ENCODE measurements at places on chromosomes 7 and 10.

DNA sequence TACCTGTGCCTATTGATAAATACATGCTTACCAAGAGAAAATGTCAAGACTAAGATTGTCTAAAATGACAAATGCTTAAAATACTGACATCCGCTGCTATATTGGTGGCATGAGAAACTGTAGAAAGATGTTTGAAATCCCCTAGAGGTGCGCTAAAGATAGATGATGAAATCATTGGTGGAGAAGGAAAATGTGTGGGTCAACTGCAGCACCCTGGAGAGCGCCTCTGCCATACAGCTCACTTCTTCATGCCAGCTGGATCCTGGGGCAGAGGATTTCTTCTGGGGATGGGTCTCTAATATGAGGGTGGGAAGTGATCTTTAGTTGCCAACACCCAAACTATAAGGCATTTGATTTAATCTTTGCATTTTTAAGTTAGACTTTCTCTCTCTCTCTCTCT, 680.4 kb upstream of the POM121L12 start:
- no peaks in the 10 kb centered on the region for H3K4me1 ChIP-seq
- H3K27me3 ChIP-seq, result no peaks in the 10 kb centered on the region
- H3K4me3 ChIP-seq, result no peak overlapping the region
- no peak overlapping the region for H3K27ac ChIP-seq
- no peaks in the 10 kb centered on the region for H3K36me3 ChIP-seq

GRCh38 chr10:48606530-48607355, 1.9 kb upstream of the ARHGAP22 start:
- no peaks in the 10 kb centered on the region for H3K36me3 ChIP-seq
- no peak overlapping the region for H3K4me3 ChIP-seq
- no peak for DNase-seq
- H3K4me1 ChIP-seq, result peaks cover 3% of the 10 kb centered on the region
- peaks cover 41% of the 10 kb centered on the region for H3K27me3 ChIP-seq

GRCh38 chr10:5492322-5492855, 7.0 kb downstream of the CALML5 start:
- H3K4me1 ChIP-seq, result no peaks in the 10 kb centered on the region
- no peaks in the 10 kb centered on the region for H3K36me3 ChIP-seq
- no peak for DNase-seq
- peaks cover 22% of the 10 kb centered on the region for H3K27me3 ChIP-seq
- H3K27ac ChIP-seq, result no peak overlapping the region

GRCh38 chr7:98051118-98051744, 55.4 kb upstream of the LMTK2 start:
- DNase-seq, result peak; percentile 20
- peaks cover 7% of the 10 kb centered on the region for H3K4me1 ChIP-seq
- H3K27ac ChIP-seq, result no peak overlapping the region
- H3K4me3 ChIP-seq, result peak overlapping the region; percentile 50
- H3K36me3 ChIP-seq, result no peaks in the 10 kb centered on the region

DNA sequence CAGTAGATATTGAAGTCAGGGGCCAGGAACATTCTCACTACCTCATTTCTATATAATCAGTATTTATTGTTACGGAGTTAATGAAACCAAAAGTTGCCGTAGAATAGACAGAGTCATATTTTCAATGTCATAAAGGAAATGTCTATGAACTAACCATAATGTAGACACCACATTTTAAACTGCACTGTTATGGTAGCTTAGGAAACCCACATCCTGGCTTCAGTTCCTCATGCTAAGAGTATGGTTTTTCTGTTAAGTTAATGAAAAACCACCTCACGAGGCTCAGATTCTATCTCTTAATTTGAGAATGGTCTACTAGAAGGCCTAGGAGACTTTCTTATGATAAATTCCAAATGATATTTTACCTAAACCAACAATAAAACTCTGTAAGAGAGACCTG, 166.5 kb downstream of the TMEM26 start:
- H3K27ac ChIP-seq, result peak overlapping the region; percentile 47
- no peaks in the 10 kb centered on the region for H3K27me3 ChIP-seq
- peak overlapping the region; percentile 35 for H3K4me3 ChIP-seq

GRCh38 chr7:36348256-36348655, 41.4 kb upstream of the ANLN start:
- no peaks in the 10 kb centered on the region for H3K36me3 ChIP-seq
- H3K27me3 ChIP-seq, result no peaks in the 10 kb centered on the region
- H3K27ac ChIP-seq, result no peak overlapping the region
- H3K4me1 ChIP-seq, result no peaks in the 10 kb centered on the region
- H3K4me3 ChIP-seq, result no peak overlapping the region

- DNase-seq, result no peak
- peaks cover 33% of the 10 kb centered on the region for H3K27me3 ChIP-seq
- H3K36me3 ChIP-seq, result no peaks in the 10 kb centered on the region
- H3K4me3 ChIP-seq, result no peak overlapping the region
- H3K4me1 ChIP-seq, result no peaks in the 10 kb centered on the region
- no peak overlapping the region for H3K27ac ChIP-seq
Observed at GRCh38 chr10:3579845-3580244, 205.2 kb downstream of the KLF6 start.

DNA sequence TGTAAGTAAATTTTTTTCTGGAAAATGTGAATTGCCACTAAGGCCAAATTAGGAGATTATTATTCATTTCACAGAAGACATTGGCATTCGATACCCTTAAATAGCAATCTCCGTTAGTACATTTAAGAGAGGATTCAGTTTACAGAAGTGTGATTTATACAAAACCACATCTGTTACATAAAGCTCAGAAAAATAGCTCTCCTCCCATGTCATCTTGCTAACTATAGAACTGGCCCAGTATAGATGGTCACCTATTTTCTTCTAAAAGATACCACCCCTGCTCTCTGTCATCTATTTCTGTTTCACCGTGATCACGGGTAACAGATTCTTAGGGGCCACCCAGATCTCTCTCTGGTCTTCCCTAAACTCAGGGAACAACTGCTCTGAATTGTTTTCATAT, 119.1 kb downstream of the HIP1 start:
- H3K27me3 ChIP-seq, result no peaks in the 10 kb centered on the region
- peaks cover 29% of the 10 kb centered on the region for H3K4me1 ChIP-seq
- H3K4me3 ChIP-seq, result no peak overlapping the region
- DNase-seq, result no peak
- H3K36me3 ChIP-seq, result no peaks in the 10 kb centered on the region

- no peak overlapping the region for H3K27ac ChIP-seq
- no peaks in the 10 kb centered on the region for H3K27me3 ChIP-seq
- H3K36me3 ChIP-seq, result no peaks in the 10 kb centered on the region
- no peak for DNase-seq
- H3K4me1 ChIP-seq, result no peaks in the 10 kb centered on the region
- H3K4me3 ChIP-seq, result no peak overlapping the region
Observed at GRCh38 chr10:71234004-71234894, 21.9 kb downstream of the UNC5B start.

GRCh38 chr7:26900251-26900650, 35.9 kb upstream of the SKAP2 start:
- DNase-seq, result no peak
- H3K4me3 ChIP-seq, result no peak overlapping the region
- no peaks in the 10 kb centered on the region for H3K4me1 ChIP-seq
- peaks cover 27% of the 10 kb centered on the region for H3K27me3 ChIP-seq
- H3K36me3 ChIP-seq, result no peaks in the 10 kb centered on the region

- DNase-seq, result peak; percentile 5
- H3K4me1 ChIP-seq, result peaks cover 5% of the 10 kb centered on the region
- H3K4me3 ChIP-seq, result peak overlapping the region; percentile 43
- H3K27ac ChIP-seq, result peak overlapping the region; percentile 58
- peaks cover 4% of the 10 kb centered on the region for H3K36me3 ChIP-seq
- H3K27me3 ChIP-seq, result peaks cover 52% of the 10 kb centered on the region
Observed at GRCh38 chr10:63720676-63721075, 199.5 kb downstream of the REEP3 start.

DNA sequence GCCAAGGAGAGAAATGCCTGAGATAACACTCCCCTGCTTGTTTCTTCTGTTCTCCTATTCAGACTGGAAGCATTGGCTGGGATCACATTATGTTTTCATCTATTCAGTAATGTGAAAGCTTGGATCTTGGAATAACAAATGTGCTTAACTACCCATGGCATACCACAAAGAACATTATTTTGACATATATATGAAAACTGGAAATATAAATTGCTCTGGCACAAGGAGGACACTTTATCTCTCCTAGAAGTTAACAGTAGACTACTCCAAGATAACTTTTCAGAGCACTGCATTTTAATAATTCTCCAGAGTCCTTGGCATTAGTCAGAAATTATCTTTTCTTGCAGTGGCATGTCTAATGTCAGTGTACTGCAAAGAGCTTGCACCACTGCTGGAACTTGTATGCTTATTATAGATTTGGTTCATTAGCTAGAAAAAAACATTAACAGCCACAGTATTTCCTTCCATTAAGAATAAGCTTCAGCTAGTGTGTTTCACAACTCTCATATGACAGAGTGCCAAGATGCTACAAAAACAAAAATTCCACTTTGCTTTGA, 169.3 kb upstream of the LRRN3 start:
- no peak overlapping the region for H3K27ac ChIP-seq
- H3K4me1 ChIP-seq, result no peaks in the 10 kb centered on the region
- DNase-seq, result no peak
- no peaks in the 10 kb centered on the region for H3K27me3 ChIP-seq
- H3K36me3 ChIP-seq, result no peaks in the 10 kb centered on the region

DNA sequence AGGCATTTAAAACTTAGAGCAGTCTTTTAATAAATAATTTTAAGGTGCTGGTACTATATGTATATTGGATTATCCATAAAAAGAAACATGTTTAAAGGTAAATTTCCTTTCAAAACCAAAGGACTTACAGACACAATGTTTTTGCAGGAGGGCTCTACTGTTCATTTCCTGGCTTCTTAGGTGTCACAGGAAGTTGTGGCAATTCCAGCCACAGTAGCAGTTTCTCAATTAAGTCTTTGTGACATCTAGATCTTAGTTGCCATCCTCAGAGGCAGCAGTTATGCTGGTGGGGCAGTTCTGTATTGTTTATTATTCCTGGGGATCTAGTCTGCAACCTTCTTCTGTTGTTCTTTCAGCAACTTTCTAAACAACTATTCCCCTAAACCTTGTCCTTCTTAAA, 460.1 kb downstream of the MAGI2 start:
- H3K27ac ChIP-seq, result no peak overlapping the region
- no peak overlapping the region for H3K4me3 ChIP-seq
- no peak for DNase-seq
- no peaks in the 10 kb centered on the region for H3K4me1 ChIP-seq
- H3K27me3 ChIP-seq, result no peaks in the 10 kb centered on the region

- no peaks in the 10 kb centered on the region for H3K36me3 ChIP-seq
- H3K27me3 ChIP-seq, result peaks cover 17% of the 10 kb centered on the region
- no peak overlapping the region for H3K27ac ChIP-seq
Observed at GRCh38 chr10:90779548-90779947, 78.3 kb downstream of the HTR7 start.

GRCh38 chr7:127485482-127485881, 93.0 kb upstream of the ZNF800 start:
- peak overlapping the region; percentile 59 for H3K4me3 ChIP-seq
- peaks cover 7% of the 10 kb centered on the region for H3K4me1 ChIP-seq
- H3K36me3 ChIP-seq, result no peaks in the 10 kb centered on the region
- H3K27me3 ChIP-seq, result peaks cover 47% of the 10 kb centered on the region
- H3K27ac ChIP-seq, result no peak overlapping the region

DNA sequence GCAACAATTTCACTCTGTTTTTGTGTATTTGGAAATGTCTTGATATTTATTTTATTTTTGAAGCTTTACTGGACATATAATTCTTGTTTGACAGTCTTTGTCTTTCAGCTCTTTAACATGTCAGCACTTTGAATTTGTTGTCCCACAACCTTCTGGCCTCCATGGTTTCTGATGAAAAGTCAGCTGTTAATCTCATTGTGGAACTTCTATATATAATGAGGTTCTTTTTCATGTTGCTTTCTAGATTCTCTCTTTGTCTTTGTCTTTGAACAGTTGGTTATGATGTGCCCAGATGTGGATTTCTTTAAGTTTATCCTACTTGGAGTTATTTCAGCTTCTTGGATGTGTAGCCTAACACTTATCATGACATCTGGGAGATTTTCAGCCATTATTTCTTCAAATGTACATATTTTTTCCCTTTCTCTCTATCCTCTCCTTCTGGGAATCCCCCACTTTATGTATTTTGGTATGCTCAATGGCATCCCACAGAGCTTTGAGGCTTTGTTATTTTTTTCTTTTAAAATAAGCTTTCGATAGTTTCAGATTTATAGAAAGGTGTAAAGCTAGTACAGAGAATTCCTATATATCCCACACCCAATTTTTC, 9.5 kb upstream of the LMTK2 start:
- H3K4me1 ChIP-seq, result no peaks in the 10 kb centered on the region
- H3K4me3 ChIP-seq, result no peak overlapping the region
- no peak for DNase-seq
- peaks cover 51% of the 10 kb centered on the region for H3K27me3 ChIP-seq
- no peak overlapping the region for H3K27ac ChIP-seq

DNA sequence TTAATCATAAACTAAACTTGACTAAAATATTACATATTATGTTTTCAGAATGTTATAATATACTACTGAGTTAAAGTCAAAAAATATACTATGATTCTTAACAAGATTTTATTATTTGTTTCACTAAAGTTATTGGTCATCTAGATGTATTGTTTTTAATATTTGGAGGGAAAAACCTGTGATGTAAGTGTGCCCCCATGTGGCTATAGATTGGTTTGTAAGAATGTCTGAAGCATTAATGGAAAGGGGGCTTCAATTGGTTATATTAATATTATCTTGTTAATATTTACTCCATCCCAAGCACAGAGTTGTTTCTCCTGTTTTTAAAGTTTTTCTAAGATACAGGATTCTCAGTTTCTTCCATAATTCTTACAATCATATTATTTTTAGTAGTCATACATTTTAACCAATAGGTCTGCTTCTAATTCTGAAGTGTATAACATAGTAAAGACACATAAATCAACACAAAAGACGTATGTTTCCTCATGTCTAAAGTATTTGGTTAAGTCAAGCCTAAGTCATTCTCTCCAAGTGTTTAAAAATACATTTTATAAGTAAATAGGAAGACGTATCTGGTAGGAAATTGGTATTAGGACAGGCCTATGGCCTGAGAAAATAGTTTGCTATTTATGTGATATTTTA, 58.0 kb downstream of the GNAT3 start:
- H3K27ac ChIP-seq, result no peak overlapping the region
- no peak for DNase-seq
- H3K36me3 ChIP-seq, result no peaks in the 10 kb centered on the region
- no peak overlapping the region for H3K4me3 ChIP-seq

DNA sequence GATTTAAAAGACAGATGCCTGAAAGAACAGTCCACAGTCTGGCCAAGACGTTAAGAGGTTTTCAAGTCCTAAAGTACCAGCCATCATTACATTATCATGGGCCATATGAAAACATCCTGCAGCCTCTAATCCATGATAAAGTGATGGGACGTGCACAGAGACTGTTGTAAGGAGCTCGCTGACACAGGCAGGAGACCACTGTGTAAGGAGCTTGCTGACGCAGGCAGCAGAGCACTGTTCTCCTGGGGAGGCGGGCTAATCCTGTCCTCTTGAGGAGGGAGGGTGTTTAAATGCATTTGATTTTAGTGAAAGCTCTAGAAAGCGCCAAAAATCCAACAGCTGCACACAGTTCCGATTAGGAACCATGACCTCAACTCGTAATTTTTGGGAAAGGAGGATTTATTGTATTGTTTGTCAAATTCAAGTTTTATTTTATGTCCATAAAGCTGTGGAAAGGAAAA, 16.9 kb downstream of the SVIL start:
- no peak for DNase-seq
- H3K4me3 ChIP-seq, result no peak overlapping the region
- no peaks in the 10 kb centered on the region for H3K36me3 ChIP-seq
- H3K4me1 ChIP-seq, result peaks cover 16% of the 10 kb centered on the region
- H3K27ac ChIP-seq, result no peak overlapping the region
- H3K27me3 ChIP-seq, result no peaks in the 10 kb centered on the region

GRCh38 chr7:150801946-150802771, 1.6 kb downstream of the TMEM176A start:
- H3K4me1 ChIP-seq, result peaks cover 4% of the 10 kb centered on the region
- peak overlapping the region; percentile 38 for H3K4me3 ChIP-seq
- DNase-seq, result no peak
- no peak overlapping the region for H3K27ac ChIP-seq
- no peaks in the 10 kb centered on the region for H3K36me3 ChIP-seq

All from effector memory CD8-positive, alpha-beta T cell (primary cell).